T-helper 17 cell (primary cell): ENCODE measurements at places on chromosomes 7 and 10.

GRCh38 chr7:123751821-123752220 is 3.0 kb upstream of the WASL start:
- H3K27me3 ChIP-seq = no peaks in the 10 kb centered on the region
- H3K27ac ChIP-seq = no peak overlapping the region
- no peaks in the 10 kb centered on the region for H3K36me3 ChIP-seq
- H3K4me1 ChIP-seq = peaks cover 23% of the 10 kb centered on the region
- H3K4me3 ChIP-seq = no peak overlapping the region

- H3K36me3 ChIP-seq = peaks cover 7% of the 10 kb centered on the region
- H3K27me3 ChIP-seq = no peaks in the 10 kb centered on the region
- no peak overlapping the region for H3K27ac ChIP-seq
- no peak for DNase-seq
These were observed 345.1 kb downstream of the RNLS start for GRCh38 chr10:88237896-88238614.

- H3K36me3 ChIP-seq = no peaks in the 10 kb centered on the region
- DNase-seq = no peak
- no peaks in the 10 kb centered on the region for H3K27me3 ChIP-seq
- H3K4me1 ChIP-seq = peaks cover 11% of the 10 kb centered on the region
- H3K4me3 ChIP-seq = no peak overlapping the region
These were observed 8.2 kb downstream of the ADIRF start for GRCh38 chr10:86976362-86977056.

- H3K4me3 ChIP-seq = no peak overlapping the region
- peaks cover 27% of the 10 kb centered on the region for H3K27me3 ChIP-seq
- H3K36me3 ChIP-seq = no peaks in the 10 kb centered on the region
- no peak overlapping the region for H3K27ac ChIP-seq
These were observed 63.2 kb downstream of the CFAP58 start for GRCh38 chr10:104416851-104417250.

- peak within 1 kb of the TSS; percentile 95 for H3K27ac ChIP-seq
- no peaks in the 10 kb centered on the region for H3K27me3 ChIP-seq
- H3K4me3 ChIP-seq = peak within 1 kb of the TSS; percentile 99
- H3K4me1 ChIP-seq = peaks cover 16% of the 10 kb centered on the region
- DNase-seq = peak; percentile 93
These were observed at the start of the genes BUD23 and DNAJC30 for GRCh38 chr7:73683056-73683787. BUD23 (plus strand) TSS chr7:73683597; CDS start chr7:73683626, 29 bp downstream. DNAJC30 (minus strand) TSS chr7:73683453; CDS start chr7:73683423, 30 bp downstream.

DNA sequence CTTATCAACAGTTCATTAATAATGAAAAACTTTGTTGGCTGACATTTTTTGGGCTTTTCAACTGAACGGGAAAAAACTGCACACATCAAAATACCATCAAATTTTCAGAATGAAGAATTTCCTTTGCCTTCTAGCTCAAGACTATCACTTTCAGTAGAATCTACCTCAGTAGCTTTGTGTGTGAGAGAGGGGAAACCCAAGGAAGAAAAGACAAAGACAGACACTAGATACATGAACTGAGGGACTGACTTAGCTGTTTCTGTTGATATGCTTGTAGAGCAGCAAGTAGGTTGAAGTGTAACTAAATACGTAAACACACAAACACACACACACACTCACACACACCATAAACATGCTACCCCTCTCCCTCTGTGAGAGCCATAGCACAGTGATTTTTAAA is 257.1 kb downstream of the CDK14 start:
- H3K36me3 ChIP-seq = no peaks in the 10 kb centered on the region
- no peaks in the 10 kb centered on the region for H3K27me3 ChIP-seq
- H3K4me1 ChIP-seq = no peaks in the 10 kb centered on the region
- no peak overlapping the region for H3K27ac ChIP-seq
- no peak for DNase-seq

DNA sequence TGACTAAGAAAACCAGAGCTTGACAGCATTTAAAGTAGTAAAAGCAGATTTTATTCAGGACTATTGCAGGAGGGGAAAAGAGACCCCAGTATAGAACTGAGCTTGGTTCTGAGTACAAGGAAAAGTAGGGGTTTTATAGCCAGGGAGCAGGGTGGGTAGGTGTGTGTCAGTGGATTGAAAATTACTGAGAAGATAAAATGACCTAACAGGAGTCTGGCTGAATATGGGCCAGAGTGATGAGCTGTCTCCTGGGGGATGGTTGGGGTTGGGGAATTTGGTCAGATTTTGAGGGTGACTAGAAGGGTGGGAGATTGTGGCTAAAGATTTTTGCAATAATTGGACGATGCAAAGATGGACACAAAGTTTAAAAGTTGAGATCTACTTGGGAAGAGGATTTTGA is 114.0 kb downstream of the ST7 start:
- no peak overlapping the region for H3K4me3 ChIP-seq
- H3K36me3 ChIP-seq = no peaks in the 10 kb centered on the region
- no peak overlapping the region for H3K27ac ChIP-seq
- H3K27me3 ChIP-seq = no peaks in the 10 kb centered on the region
- no peak for DNase-seq
- H3K4me1 ChIP-seq = peaks cover 15% of the 10 kb centered on the region

DNA sequence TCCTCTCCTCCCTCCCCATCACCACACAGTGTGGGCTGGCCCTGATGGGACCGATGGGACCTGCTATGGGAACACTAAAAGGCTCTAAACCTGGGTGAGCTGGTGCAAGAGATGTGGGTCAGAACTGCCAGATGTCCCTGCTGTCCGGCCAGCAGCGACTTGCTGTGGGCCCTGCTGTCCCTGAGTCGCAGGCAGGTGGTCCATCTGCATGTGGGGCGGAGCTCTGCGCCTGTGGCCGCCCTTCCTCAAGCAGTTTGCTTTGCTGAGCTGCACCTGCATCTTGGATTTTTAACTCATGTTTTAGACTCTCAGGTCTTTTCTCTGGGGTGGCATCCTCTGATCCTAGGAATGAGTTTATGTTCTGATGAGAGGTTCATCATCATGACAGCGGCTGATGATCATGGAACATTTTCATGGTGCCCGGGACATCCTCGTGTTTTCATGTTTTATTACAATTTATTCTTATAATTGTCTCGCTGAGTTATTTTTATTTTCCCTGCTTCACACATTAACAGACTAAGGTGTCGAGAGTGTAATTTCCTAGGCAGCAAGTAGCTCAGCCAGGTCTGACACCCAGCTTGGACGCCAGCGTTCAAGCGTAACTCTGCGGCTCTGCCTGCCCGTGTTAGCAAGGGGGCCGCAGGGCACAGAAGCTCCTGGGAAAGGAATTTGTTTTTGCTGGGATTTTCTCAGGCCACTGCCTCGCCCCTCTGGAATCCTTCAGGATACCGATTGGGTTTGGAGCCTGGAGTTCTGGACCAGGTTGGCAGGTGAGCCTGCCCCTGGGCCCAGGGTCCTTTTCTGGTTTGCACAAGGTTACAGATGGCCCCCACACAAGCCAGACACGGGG is 615.2 kb upstream of the FOXK1 start:
- H3K4me3 ChIP-seq = no peak overlapping the region
- no peak for DNase-seq
- H3K36me3 ChIP-seq = no peaks in the 10 kb centered on the region
- H3K27me3 ChIP-seq = peaks cover 10% of the 10 kb centered on the region
- H3K27ac ChIP-seq = no peak overlapping the region
- H3K4me1 ChIP-seq = peaks cover 3% of the 10 kb centered on the region

DNA sequence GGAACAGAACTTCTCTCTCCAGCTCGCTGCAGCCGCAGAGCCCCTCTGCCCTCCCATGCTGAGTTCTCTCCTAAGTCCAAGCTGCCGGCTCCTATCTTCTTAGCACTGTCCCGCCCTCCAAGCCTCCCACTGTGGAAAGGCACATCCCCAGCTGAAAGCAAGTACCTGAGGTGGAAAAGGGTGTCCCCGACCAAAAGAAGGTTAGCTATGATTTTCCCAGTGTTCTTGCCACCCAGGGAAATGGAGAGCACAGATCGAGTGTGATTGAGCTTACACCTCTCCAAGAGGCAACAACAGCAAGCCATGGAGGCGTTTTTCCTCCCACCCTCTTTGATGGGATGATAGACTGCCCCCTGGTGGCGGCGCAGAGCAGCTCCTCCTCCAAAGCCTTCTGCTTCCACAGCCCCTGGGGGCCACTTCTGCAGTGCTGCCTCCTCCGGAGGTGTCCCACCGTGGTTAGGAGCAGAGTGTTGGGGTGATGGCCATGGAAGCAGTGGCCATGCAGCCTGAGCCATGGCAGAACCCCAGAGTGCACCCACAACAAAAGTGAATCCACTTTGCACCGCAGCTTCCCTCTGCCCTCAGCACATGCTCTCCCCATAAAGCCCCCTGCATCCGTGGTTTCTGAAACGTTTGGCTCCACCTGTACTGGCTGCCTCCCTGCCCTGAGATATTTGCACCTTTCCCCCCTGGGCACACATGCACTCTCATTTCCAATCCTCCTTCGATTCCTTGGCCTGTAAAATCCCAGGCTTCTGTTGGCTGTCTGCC is 143.1 kb upstream of the STK17A start:
- peaks cover 24% of the 10 kb centered on the region for H3K27me3 ChIP-seq
- no peak overlapping the region for H3K27ac ChIP-seq
- no peaks in the 10 kb centered on the region for H3K36me3 ChIP-seq

GRCh38 chr10:113496111-113497109 is 56.4 kb upstream of the HABP2 start:
- no peak for DNase-seq
- peaks cover 24% of the 10 kb centered on the region for H3K27me3 ChIP-seq
- H3K36me3 ChIP-seq = no peaks in the 10 kb centered on the region
- H3K4me1 ChIP-seq = peaks cover 5% of the 10 kb centered on the region
- no peak overlapping the region for H3K27ac ChIP-seq
- no peak overlapping the region for H3K4me3 ChIP-seq

DNA sequence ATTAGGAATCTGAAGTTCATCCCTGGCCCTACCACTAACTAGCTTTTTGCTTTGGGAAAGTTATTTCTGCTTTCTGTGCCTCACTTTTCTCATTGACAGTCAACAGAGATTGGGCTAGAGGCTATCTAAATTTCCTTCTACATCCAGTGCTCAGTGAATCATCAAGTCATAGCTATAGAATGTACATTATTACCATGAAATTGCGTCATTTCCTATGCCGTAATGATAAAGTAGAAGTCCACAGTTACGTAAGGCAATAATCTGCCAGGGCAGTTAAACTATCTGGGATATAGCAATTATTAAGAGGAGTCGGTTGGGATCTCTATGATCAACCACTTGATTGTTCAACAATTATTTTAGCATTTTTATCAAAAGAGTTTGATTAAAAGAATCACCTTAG is 64.4 kb downstream of the ITGB8 start:
- H3K4me1 ChIP-seq = no peaks in the 10 kb centered on the region
- no peaks in the 10 kb centered on the region for H3K27me3 ChIP-seq
- H3K4me3 ChIP-seq = no peak overlapping the region
- H3K36me3 ChIP-seq = no peaks in the 10 kb centered on the region

DNA sequence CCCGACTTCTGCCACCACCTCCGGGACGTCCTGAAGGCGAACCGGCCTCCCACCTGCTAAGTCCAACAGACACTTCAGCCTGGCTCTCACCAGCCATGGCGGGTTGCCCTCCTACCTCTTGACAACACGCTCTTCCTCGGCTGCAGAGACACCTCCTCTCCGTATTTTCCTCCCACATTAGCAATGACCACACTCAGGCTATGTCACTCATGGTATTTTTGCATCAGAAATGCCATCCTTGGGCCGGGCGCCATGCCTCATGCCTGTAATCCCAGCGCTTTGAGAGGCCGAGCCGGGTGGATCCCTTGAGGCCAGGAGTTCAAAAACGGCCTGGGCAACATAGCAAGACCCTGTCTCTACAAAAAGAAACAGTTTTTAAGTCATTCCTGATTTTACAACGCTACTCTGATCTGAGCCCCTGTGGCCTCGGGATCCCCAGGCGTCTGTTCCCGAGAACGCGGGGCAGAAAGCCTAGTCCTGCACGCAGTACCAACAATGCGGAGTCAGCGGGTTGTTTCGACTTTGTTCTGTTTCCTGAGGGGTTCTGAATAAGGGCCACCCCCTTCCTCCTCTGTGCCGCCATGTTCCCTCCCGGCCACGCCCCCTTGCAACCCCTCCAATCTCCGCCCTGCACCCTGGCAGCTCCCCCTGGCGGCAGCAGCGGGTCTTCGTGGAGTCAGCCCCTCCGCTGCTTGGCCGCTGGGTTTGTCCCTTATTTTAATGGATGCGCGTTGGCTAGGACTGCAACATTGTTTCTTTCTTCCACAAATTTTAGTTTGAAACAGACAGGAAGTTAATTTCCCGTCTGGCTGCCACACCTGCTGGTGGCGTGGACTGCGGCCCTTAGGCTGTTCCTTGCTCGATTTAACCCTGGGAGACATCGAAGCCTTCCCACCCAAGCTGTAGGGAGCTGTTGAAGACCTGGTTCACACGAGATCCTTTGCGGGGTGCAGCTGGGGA is 9.7 kb upstream of the ZFAND2A start:
- peak; percentile 97 for DNase-seq
- H3K36me3 ChIP-seq = no peaks in the 10 kb centered on the region
- H3K4me1 ChIP-seq = peaks cover 11% of the 10 kb centered on the region
- H3K27me3 ChIP-seq = no peaks in the 10 kb centered on the region

DNA sequence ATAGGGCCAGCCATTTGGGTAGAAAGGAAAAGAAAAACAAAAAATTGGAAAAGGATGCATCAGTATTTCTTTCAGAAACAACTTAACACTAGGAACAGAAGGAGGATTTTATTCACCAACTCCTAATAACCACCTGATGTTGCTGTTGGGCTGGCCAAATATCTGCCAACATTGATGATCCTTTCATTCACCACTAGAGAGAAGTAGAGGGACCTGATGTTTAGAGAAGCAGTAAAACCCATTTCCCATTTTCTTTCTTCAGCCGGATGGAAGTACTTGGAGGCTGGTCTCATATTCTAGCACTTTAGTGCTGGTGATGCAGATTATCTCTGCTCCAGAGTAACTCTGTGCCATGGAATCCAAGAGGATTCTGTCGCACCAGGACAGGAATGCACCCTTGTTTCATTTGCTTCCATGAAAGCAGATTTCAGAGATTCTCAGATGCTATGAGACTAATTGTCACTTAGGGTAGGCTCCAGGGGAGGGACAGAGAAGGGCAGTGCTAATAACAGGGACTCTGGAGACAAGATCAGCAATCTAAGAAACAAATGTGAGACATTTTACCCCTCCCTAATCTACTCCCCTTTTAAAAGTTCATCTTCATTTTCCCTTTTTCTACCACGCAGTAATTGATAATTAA is 3.1 kb downstream of the KLLN start:
- peak overlapping the region; percentile 96 for H3K27ac ChIP-seq
- DNase-seq = no peak
- peaks cover 31% of the 10 kb centered on the region for H3K4me1 ChIP-seq

GRCh38 chr7:124914298-124914697 is 15.3 kb downstream of the POT1 start:
- H3K4me1 ChIP-seq = peaks cover 6% of the 10 kb centered on the region
- H3K27me3 ChIP-seq = no peaks in the 10 kb centered on the region
- no peak overlapping the region for H3K27ac ChIP-seq
- DNase-seq = no peak
- no peaks in the 10 kb centered on the region for H3K36me3 ChIP-seq
- H3K4me3 ChIP-seq = no peak overlapping the region

DNA sequence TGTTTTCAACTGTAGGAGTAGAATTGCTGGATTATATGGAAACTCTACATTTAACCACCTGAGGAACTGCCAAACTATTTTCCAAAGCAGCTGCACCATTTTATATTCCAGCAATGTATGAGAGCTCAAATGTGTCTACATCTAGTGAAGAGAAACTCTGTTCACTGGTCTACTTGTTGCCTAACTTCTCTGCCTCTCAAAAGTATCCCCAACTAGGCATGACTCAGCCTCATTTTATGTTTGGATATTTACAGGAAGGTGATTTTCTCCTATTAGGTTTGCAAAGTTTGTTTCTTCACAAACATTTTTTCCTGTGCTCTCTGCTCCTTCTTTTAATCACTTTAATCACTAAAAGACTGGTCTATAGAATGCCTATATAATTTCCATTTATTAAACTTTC is 37.1 kb upstream of the SRI start:
- peaks cover 4% of the 10 kb centered on the region for H3K36me3 ChIP-seq
- no peaks in the 10 kb centered on the region for H3K4me1 ChIP-seq
- peaks cover 7% of the 10 kb centered on the region for H3K27me3 ChIP-seq
- DNase-seq = no peak
